ENCODE measurements at places on chromosomes 16 and 17.

- DNase-seq, result no peak
Measured at GRCh38 chr16:52545898-52546266, 1.1 kb downstream of the TOX3 start.

DNA sequence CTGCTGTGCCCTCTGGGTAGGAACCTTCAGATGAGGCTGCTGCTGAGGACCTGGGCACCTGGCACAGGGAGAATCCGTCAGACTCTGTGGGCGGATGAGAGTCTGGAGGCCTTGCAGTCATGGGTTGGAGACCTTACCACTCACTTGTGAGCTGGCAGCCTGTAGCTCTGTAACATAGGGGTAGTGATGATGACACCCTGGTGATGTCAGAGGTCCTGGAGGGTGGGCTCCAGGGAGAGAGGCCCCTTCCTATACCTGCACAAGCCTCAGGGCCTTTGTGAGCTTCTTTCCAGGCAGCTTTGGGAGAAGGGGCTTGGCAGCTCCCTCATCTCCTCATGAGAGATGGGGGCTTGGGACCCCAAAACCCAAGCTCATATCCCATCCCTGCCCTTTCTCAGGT is 1.6 kb downstream of the MIEF2 start:
- DNase-seq, result no peak

GRCh38 chr17:7019839-7020519 is 2.9 kb upstream of the BCL6B start:
- no peak for DNase-seq

DNA sequence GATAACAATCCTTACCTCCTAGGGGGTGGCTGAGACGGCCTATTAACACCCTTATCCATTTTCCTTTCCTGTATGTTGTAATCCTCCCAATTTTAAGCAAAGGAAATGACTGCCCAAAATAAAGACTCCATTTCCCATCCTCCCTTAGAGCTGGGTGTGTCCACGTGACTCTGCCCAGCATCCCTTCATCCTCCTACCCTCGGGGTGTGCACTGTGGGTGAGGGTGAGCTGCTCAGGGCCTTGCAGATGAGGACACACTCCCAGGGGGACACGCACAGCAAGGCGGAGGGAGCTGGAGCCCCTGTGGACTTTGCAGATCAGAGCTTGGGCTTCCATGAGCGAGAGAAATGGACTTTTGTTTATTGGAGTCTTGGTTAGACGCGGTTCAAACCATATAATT is 186.8 kb downstream of the IRF8 start:
- no peak for DNase-seq

- no peak for DNase-seq
Measured at GRCh38 chr16:21276090-21276489, 2.0 kb downstream of the CRYM start.

DNA sequence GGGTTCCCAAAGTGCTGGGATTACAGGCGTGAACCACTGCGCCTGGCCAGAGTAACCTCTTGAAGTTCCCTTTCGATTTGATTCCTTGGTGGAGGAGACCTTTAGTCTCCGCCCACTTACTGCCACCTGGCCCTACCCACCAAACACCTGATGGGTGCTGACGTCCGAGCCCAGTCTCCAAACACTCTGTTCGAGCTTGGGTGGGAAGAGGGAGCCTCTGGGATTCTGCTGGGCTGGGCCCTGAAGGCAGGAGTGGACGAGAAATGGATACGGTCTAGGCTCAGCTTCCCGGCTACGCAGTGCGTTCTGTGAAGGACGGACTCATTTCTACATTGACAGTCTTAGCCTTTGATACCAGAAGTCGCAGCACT is 870 bp upstream of the ITGA3 start:
- no peak for DNase-seq

DNA sequence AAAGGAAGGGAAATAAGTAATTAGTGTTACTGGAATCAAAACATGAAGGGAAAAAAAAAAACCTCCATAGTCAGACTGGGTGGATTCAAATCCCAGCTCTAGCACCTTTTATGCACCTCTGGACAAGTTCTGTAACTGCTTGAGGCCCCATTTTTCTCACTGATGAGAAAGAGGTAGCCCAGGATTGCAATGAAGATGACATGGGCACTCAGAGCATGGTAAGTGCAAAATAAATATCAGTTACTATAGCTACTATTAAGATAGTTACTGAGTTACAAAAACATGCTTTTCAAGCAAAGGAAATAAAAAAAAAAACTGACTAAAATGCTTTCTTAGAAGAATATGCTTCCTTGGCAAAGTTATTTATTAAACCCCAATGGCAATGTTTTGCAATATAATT is 58.8 kb downstream of the CEP95 start:
- DNase-seq, result no peak

DNA sequence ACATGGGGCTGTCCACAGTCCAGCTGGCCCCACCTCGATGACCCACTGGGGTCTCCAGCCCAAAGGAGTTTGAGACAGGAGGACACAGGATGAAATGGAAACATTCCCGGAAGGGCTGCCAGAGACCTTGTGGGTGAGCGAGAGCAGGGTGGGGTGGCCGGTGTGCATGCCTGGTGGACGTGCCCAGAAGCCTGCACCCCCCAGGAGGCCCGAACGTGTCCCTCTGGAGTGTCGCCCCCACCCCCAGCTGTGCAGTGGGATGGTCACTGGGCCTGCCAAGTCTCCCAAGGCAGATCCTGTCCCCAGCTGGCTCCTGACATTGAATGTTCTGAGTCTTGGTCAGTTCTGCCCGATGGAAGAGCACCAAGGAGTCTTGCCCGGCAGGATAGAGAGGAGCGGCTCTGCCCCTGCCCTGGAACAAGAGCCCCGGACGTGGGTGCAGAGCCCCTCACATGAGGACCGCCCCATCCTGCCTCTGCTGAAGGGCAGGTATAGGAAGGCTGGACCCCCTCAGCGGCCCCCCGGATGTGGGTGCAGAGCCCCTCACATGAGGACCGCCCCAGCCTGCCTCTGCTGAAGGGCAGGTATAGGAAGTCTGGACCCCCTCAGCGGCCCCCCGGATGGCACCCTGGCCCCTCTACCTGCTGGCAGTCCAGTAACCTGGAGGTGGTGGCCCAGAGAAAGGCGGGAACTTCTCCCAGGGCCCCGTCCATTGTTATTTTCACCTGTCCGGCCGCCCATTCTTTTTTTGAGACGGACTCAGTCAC is 3.1 kb upstream of the CAPN15 start:
- no peak for DNase-seq

DNA sequence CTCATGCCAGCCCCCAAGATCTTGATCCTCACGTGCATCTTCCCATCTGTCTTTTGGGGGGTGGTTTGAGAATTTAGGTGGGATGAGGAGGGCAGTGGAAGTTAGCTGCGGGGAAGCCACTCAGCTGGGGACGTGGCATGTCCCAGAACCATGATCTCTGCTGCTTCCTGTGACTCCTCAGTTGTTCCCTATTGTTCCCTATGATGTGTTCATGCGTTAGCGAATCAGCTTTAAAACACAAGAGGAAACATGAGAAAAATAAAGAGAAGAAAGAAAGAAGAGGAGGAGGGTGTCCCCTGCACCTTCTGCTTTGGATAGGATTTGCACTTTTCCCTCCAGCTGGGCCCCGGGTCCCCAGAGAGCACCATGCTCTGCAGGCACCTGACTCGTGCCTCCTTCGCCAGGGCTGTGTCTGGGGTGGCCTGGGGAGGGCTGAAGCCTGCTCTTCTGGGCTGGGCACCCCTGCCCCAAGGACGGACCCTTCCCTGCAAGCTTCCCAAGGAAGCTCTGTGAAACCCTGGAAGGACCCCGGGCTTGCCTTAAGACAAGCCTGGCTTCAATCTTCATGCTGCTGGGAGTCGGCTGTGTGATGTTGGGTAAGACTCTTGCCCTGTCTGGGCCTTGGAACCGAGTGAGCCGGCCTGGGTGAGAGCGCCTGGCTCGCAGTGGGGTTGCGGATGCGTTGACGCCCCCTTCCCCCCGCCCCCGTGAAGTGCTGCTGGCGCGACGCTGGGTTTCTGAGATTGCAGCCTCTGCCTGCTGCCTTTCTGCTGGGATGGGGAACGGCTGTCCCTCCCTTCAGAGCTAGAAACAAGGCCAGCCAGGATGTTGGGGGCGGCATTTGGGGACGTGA is 62.8 kb upstream of the CIBAR2 start:
- DNase-seq, result no peak

DNA sequence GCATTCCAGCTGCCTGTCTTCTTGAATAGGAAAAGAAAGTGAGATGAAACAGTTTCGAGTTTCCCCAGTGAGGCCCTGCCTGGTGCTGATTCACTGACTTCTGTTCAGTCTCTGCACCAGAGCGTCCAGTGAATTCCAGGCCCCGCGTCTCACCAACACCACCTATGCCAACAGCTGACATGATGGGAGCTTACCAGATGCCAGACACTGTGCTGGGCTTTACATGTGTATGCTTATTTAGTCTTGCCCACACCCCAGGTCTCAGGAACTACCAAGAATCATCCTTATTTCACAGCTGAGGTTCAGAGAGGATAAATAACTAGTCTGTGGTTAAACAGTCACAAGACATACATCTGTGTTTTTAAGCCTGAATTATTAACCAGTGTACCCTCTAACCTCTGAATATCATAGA is 29.1 kb upstream of the IRX6 start:
- no peak for DNase-seq

- DNase-seq, result no peak
Measured at GRCh38 chr17:80279895-80280294, 19.2 kb downstream of the RNF213 start.

DNA sequence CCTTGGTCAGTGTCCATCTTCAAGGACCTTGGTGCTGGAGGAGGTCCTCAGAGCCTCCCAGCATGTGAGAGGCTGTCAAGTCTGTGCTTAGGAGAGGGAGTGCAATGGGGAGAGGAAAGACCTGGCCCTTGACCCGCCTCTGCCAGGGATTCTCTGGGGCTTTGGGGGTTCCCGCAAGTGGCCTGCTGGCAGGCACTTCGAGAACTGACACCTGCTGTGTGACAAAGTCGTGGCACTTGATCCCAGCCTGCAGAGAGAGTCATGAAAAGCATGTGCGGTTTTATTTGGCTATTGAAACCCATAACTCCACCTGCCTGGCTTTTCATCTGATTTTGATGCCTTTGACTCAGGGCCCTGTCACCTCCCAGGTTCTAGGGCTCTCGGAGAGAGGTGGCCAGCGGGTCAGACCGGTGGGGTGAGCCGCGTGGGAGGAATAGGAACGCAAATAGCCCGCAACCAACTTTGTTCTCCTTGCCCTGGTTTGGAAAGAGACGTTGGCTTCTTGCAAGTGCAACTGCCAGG is 42.8 kb upstream of the GSE1 start:
- no peak for DNase-seq

- no peak for DNase-seq
Measured at GRCh38 chr17:10156948-10157607, 41.3 kb downstream of the GAS7 start.

DNA sequence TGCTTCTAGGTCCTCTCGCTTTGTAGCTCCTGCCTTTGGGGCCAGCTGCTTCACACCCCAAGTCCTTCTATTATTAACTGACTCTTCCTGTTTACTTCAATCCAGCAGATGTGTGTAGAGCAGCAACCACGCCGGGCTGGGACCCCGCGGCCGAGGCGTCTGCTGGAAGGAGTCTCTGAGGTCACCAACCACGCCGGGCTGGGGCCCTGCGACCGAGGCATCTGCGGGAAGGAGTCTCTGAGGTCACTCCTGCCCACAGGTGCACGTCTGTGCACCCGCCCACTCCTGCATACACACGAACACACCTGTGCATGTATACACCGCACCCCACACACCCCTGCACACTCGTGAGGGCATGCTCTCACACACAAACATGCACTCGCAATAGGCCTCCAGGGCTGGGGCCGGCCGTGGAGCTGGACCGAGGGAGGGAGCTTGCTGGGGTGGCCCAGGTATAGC is 7.8 kb upstream of the TEX19 start:
- DNase-seq, result no peak

- DNase-seq, result no peak
Measured at GRCh38 chr17:19656851-19657581, 8.5 kb downstream of the ALDH3A2 start.

- no peak for DNase-seq
Measured at GRCh38 chr17:48187872-48188608, 80.5 kb downstream of the SNX11 start.

GRCh38 chr17:74702116-74702871 is 10.4 kb downstream of the CD300LF start:
- DNase-seq, result no peak

GRCh38 chr17:13546851-13547250 is 54.9 kb downstream of the HS3ST3A1 start:
- no peak for DNase-seq

DNA sequence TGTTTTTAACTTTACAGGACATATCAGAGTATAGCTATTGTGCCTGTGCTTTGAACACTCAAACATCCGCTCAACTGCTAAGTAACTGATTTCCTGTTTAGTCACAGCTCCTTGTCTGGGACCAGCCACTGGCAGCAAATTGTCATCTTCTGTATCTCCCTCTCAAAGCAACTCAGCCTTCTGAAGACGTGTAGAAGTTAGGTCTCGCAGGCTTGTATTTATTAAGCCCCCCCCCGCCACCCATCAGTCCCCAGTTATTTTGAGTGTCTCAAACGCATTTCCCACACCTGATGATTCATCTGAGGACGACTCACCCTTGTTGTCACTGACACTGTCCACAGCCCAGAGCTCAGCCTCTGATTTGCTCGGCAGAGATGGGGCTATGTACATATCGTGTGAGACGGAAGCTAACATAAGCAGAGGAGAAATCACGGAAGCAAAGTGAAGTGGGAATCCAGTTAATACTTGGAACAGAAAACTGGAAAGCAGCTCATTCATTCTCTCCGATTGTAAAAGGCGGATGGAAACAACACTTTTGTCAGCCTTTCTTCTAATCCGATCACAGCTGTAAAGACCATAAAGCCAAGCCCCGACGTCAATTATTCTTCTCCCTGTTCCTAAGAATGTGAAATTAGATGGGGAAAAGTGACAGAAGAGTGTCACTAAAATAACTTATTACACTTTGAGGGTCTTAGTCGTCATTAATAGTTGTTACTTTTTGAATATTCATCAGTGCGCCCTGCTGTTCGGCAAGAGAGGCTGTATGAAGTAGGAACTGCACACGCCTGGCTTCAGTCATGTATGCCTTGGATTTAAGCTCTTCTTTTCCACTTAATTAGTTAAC is 64.2 kb downstream of the PITPNC1 start:
- no peak for DNase-seq

DNA sequence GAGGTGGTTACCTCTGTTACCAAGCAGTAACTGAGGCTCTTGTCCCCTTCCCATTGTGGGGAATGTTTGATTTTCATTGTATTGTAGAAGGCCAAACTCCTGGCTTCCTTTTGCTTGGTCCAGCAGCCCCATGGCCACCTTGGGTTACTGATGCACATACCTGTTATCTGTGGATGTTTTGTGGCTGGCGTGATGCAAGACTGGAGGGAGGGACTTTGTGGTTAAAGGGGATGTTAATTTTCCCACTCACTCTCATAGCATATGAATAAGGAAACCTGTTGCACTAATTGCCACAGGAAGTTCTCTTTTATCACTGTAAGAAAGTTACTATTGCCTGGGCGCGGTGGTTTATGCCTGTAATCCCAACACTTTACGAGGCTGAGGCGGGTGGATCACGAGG is 168.6 kb upstream of the HS3ST4 start:
- no peak for DNase-seq

GRCh38 chr17:16853661-16854320 is 118.1 kb downstream of the TNFRSF13B start:
- no peak for DNase-seq

GRCh38 chr17:2023692-2024571 is 1.2 kb downstream of the RTN4RL1 start:
- no peak for DNase-seq
